Uterus (tissue), 4 donors: ENCODE measurements at places on chromosomes 11 and 22.

GRCh38 chr11:111512296-111513239, at the start of gene BTG4:
Gene BTG4 (minus strand): TSS chr11:111512386. CDS start chr11:111498776, 13,610 bp downstream.
- no peaks in the 10 kb centered on the region for H3K36me3 ChIP-seq
- DNase-seq: no peak
- peak within 1 kb of the TSS; percentile 15 for H3K4me3 ChIP-seq
- no peak within 1 kb of the TSS for H3K27ac ChIP-seq
- H3K4me1 ChIP-seq: no peaks in the 10 kb centered on the region
- H3K27me3 ChIP-seq: peaks cover 11% of the 10 kb centered on the region

DNA sequence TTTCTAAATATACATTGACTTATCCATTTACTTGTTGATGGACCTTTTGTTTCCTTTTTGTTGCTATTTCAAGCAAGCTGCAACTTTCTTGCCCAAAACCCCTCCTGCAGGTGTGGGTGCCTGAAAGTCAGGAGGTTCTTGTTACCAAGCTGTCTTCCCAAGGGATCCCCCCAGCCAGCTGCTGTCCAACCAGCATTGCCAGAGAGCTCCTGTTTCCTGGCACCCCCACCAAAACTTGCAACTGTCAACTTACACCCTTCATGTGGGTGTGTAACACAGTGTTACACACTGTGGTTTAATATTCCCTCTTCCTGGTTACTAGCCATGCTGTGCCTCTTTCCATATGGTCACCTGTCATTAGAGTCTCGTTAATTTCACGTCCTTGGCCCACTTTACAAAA, 1.6 kb upstream of the KRTAP5-1 start:
- no peaks in the 10 kb centered on the region for H3K4me1 ChIP-seq
- H3K36me3 ChIP-seq: no peaks in the 10 kb centered on the region

DNA sequence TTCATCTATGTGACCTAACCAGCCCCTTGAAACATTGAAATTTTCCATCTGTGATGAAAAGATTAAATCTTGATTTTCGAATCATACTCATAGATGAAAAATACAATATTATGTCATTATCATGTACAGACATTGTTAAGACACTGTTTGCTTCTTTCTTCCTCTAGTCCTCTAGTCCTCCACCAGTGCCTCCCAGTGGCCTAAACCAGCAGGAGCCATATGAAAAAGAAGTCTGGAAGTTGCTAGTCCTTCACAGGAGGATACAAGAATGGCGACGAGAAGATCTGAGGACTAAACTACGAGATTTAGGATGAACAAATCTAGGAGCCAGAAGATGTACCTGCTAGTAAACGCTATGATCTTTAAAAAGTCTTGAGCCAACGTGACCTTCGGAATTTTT, 134.1 kb downstream of the SLC17A6 start:
- H3K4me1 ChIP-seq: no peaks in the 10 kb centered on the region
- no peak overlapping the region for H3K4me3 ChIP-seq
- no peak for DNase-seq
- H3K36me3 ChIP-seq: no peaks in the 10 kb centered on the region
- no peak overlapping the region for H3K27ac ChIP-seq
- H3K27me3 ChIP-seq: no peaks in the 10 kb centered on the region

GRCh38 chr11:91850533-91851275, 373.9 kb upstream of the FAT3 start:
- no peaks in the 10 kb centered on the region for H3K27me3 ChIP-seq
- no peaks in the 10 kb centered on the region for H3K36me3 ChIP-seq
- H3K4me1 ChIP-seq: no peaks in the 10 kb centered on the region
- DNase-seq: no peak

- no peaks in the 10 kb centered on the region for H3K36me3 ChIP-seq
These were observed 1.2 kb upstream of the LMO2 start for GRCh38 chr11:33892906-33893594.

GRCh38 chr11:12792590-12792989, 118.4 kb downstream of the TEAD1 start:
- DNase-seq: no peak
- no peaks in the 10 kb centered on the region for H3K36me3 ChIP-seq
- no peak overlapping the region for H3K27ac ChIP-seq
- H3K27me3 ChIP-seq: no peaks in the 10 kb centered on the region
- H3K4me1 ChIP-seq: no peaks in the 10 kb centered on the region

- no peak overlapping the region for H3K4me3 ChIP-seq
- H3K27me3 ChIP-seq: no peaks in the 10 kb centered on the region
- H3K36me3 ChIP-seq: no peaks in the 10 kb centered on the region
These were observed 223.5 kb upstream of the BLID start for GRCh38 chr11:122339436-122340060.

DNA sequence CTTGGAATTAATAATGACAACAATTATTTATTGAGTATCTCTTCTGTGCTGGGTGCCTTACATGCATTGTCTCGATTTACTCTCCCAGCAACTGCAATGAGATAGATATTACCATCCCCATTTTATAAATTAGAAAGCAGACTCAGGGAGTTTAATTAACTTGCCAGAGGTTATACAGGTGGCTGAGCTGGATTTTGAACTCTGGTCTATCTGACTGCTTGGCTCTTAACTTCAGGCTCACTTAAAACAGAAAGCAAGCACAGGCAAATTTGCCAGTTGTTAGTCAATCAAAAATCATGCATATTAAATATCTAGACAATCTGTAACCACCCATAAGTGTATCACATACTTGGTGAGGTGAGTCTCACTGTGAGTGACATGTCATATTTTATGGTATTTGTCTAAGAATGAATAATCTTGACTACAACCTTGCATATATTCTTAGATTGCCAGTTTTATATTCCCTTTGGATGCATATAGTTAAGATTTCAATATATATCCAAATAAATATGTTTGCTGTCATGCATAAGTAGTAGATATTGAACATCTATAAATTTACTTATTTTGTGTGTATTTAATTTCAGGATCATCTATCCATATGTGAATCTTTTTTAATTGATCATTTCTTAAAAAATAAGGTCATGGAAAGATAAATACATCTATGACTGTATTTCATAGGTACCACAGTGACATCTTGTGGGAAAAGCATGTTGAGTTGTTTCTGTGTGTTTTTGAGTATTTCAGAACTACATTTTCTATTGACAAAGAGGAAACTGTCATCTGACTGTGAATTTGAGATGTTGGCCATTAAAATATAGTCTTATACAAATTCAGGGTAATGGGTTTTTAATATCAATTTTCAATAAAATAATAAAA, 112.0 kb upstream of the ARHGAP42 start:
- no peak overlapping the region for H3K27ac ChIP-seq
- DNase-seq: no peak
- H3K4me3 ChIP-seq: no peak overlapping the region
- no peaks in the 10 kb centered on the region for H3K36me3 ChIP-seq
- H3K27me3 ChIP-seq: no peaks in the 10 kb centered on the region
- H3K4me1 ChIP-seq: no peaks in the 10 kb centered on the region

DNA sequence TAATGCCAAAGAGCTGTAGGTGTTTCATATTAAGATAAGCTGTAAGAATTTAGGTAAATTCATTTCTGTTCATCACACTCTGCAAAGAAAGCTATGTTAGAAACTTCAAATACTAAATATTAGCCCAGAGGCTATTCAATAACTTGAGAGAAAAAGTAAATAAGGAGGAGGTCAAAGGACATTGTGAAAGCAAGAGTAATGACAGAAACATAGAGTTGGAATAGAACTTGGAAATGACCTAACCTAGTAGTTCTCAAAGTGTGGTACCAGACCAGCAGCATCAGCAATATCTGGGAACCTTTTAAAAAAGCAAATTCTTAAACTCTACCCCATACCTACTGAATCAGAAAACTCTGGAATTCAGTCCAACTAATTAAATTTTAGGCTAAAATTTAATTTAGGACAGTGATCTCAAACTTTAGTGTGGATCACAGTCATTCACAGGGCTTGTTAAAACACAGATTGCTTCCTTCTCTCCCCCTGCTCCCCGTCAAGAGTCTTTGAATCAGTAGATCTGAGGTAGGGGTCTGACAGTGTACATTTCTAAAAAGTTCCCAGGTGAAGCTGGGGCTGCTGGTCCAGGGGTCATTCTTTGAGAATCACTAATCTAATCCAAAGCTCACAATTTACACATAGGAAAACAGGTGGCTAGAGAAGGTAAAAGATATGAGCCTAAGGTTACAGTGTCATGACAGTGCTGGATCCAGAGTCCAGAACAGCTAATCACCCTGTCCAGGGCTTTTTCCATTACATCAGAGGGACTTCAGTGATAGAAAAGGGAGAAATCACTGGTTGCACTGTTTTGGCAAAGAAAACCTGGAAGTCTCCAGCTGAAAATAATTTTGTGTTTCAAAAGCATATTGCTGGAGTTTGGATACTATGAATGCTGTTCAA, 241.1 kb downstream of the SOX6 start:
- no peaks in the 10 kb centered on the region for H3K36me3 ChIP-seq
- no peak overlapping the region for H3K27ac ChIP-seq
- no peak overlapping the region for H3K4me3 ChIP-seq
- DNase-seq: no peak
- H3K27me3 ChIP-seq: no peaks in the 10 kb centered on the region

DNA sequence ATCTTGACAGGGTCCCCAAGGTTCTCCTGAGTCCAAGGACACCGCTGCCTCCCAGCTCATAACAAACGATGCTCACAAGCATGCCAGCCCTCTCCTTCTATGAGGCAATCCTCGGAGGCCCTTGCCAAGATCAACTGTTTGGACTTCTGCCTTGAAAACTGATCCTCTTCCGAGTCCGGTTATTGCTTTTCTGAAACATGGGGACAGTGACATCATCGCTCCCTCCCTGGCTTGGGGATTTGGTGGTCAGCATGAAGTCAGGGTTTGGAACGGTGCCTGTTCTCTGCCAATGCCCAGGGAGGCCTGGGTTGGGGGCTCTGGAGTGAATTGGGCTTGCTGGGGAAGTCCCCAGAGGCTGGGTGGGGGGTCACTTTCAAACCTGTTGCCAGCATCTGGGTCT, 149.3 kb downstream of the FBXO7 start:
- peak overlapping the region; percentile 85 for H3K27ac ChIP-seq
- H3K36me3 ChIP-seq: no peaks in the 10 kb centered on the region
- H3K27me3 ChIP-seq: no peaks in the 10 kb centered on the region
- peak; percentile 83 for DNase-seq

GRCh38 chr11:86932924-86933875, 22.0 kb downstream of the FZD4 start:
- no peaks in the 10 kb centered on the region for H3K36me3 ChIP-seq
- DNase-seq: no peak
- no peak overlapping the region for H3K4me3 ChIP-seq
- H3K27ac ChIP-seq: peak overlapping the region; percentile 65

DNA sequence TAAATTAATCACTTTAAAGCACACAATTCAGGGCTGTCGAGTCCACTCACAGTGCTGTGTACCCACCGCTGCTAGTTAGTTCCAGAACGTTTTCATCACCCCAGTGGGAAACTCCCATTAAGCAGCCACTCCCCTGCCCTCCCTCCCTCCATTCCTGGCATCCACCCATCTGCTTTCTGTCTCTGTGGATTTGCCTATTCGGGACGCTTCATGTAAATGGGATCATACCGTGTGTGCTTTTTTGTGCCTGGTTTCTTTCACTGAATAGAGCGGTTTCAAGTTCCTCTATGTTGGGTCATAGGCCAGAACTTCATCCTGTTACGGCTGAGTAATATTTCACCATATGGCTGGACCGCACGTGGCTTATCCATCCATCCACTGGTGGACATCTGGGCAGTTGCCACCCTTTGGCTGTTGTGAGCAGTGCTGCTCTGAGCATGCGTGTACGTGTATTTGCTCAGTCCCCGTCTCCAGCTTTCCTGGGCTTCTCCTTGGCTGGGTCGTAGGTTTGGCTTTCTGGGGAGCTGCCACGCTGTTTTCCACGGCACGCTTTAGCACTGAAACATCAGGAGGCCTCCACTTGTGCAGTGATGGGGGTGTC, 30.1 kb downstream of the ARHGAP8 start:
- H3K36me3 ChIP-seq: no peaks in the 10 kb centered on the region
- H3K27me3 ChIP-seq: no peaks in the 10 kb centered on the region
- H3K4me3 ChIP-seq: no peak overlapping the region
- H3K4me1 ChIP-seq: no peaks in the 10 kb centered on the region

DNA sequence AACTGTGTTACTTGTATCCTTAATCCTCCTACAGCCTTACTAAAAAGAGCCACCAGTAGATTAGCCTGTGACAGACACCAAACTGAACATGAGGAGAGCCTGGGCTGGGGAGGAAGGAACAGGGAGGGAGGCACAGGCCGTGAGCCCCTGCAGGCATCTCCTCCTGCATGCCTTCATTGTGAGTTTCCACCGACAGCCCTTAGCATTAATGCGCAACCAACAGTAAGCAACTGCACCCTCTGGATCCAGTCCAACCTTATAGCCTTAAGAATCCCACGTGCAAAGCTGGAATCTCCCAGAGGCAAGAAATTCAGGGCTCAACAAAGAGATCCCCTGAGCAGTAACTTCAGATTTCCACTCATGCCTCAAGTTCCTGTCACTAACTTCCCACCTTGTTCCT, 84.6 kb downstream of the ETS1 start:
- H3K36me3 ChIP-seq: no peaks in the 10 kb centered on the region
- peak overlapping the region; percentile 35 for H3K27ac ChIP-seq
- no peaks in the 10 kb centered on the region for H3K27me3 ChIP-seq
- peaks cover 21% of the 10 kb centered on the region for H3K4me1 ChIP-seq

DNA sequence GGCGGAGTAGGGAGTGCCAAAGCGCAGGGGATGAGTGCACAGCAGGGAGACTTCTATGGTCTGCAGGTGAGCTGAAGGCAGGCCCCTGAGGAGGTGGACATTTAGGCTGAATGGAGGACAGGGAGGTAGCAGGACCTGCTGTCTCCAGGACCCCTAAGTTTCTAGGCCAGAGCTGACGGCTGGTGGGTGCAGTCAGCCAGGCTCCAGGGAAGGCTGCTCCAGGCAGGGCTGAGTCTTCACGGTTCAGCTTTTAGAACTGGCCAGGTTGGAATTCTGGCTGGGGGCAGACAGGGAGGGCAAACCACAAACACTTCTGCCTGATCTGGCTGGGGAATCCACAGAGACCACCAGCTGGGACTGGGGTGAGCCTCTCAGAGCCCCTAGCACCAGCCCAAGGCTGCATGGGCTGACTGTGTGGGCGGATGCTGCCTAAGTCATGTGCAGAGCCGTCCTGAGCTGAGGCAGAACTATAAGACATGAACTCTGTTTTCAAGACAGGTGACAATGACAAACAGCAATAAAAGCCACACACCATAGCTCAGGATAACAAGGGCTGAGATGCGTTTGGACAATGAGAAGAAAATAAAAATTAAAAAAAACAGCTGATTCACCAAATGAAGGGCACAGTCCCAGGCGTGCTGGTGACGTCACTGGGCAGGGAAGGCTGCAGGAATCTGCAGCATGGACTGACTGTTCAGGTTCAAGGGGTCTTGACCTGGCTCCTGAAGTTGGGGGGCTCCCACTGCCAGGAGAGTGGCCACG, 10.4 kb upstream of the MALAT1 start:
- H3K27me3 ChIP-seq: no peaks in the 10 kb centered on the region
- DNase-seq: peak; percentile 85
- no peak overlapping the region for H3K4me3 ChIP-seq
- peak overlapping the region; percentile 94 for H3K27ac ChIP-seq
- peaks cover 58% of the 10 kb centered on the region for H3K4me1 ChIP-seq
- no peaks in the 10 kb centered on the region for H3K36me3 ChIP-seq

DNA sequence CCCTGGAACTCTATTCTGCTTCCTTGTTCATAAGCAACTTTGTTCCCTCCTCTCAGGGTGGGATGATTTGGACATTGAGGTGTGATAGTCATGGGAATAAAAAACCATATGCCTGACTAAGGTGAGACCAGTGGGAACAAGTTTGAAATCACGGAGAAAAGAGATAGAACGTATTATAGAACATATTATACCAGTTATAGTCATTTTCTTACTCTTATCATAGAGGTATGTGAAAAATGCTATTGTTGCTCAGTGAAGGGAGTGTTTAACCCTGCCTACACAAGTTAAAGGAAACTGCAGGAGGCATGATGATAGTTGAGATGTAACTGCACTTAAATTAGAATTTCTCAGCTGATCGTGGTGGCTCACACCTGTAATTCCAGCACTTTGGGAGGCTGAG, 15.5 kb downstream of the OR6Q1 start:
- no peak overlapping the region for H3K4me3 ChIP-seq
- no peaks in the 10 kb centered on the region for H3K27me3 ChIP-seq
- no peaks in the 10 kb centered on the region for H3K36me3 ChIP-seq
